ENCODE measurements at places on chromosomes 4 and X.

- DNase-seq = no peak
Observed at GRCh38 chr4:146498291-146498690, 23.4 kb downstream of the SLC10A7 start.

- DNase-seq = no peak
Observed at GRCh38 chr4:180059216-180059881, 2183.9 kb upstream of the TENM3 start.

- DNase-seq = no peak
Observed at GRCh38 chr4:147368948-147369347, 111.9 kb upstream of the EDNRA start.

- DNase-seq = no peak
Observed at GRCh38 chr4:113835005-113835404, 73.5 kb upstream of the CAMK2D start.

DNA sequence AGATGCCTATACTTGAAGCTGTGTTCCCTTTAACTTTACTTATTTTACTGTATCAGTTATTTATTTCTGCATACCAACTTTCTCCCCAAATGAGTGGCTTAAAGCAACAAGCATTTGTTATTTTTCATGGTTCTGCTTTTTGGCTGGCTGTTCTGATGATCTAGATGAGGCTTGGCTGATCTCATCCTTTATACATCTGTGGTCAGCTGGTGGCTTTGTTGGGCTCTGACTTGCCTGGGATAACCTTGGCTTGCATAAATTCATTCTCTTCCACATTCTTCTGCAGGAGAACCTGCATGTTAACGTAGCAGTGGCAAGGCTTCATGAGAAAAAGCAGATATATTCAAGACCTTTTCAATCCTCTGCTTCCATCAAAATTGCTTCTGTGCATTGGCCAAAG lies 1317.6 kb downstream of the ADGRL3 start:
- DNase-seq = no peak

DNA sequence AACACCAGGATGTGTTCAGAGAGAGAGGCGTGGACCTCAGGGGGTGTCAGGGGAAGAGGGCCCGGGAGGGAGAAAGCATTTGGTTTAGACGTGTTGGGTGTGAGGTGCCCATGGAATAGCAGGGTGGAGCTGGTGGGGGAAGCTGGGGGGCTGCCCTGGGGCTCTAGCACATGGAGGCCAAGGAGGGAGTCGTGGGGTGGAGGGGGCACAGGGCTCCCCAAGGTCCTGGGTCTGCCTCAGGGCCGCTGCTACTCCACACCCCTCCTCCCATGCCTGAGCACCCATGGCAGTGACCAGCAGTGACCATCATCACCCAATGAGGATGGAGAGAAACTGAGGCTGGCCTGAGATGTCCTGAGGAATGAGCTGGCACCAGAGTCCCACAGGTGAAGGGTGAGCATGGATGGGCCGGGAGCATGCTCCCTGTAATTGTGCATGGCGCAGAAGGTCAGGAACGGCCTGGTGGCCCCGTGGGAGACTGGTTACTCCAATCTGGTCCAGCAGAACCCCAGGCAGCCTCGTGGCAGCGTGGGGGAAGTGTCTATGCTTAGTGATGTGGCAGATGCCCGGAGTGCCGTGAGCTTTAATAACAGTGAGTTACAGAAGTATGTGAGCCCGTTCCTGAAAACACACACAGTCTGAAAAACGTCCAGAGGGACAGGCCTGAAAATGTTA lies 69.4 kb upstream of the GPR78 start:
- no peak for DNase-seq

GRCh38 chr4:168164915-168165548 lies 72.7 kb downstream of the ANXA10 start:
- no peak for DNase-seq

GRCh38 chrX:141278306-141278705 lies 36.0 kb upstream of the SPANXC start:
- no peak for DNase-seq

GRCh38 chr4:84220990-84221389 lies 278.1 kb downstream of the NKX6-1 start:
- no peak for DNase-seq

- no peak for DNase-seq
Observed at GRCh38 chr4:127604949-127605709, 27.6 kb upstream of the INTU start.

- DNase-seq = no peak
Observed at GRCh38 chrX:151780621-151781020, 46.1 kb downstream of the CNGA2 start.

GRCh38 chrX:1153940-1154339 lies 58.5 kb downstream of the CRLF2 start:
- DNase-seq = no peak

GRCh38 chr4:139025841-139026240 lies 10.3 kb downstream of the NOCT start:
- no peak for DNase-seq

DNA sequence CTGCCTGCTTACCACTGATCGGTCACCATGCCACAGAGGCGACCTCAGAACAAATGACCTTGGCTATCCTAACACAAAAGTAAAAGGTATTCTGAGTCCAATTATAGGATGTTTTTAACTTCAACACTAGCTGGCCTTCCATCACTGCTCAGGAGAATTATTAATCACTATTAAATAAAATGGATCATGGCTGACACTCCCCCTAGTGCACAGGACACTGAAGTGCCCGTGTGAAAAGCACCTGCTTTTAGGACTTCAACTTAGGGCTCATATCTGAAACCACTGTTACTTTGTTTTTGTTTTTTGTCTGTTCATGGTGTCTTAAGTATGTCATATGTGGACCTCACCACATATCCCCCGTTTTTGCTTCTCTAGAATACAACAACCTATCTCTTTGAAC lies 33.9 kb downstream of the STX18 start:
- DNase-seq = no peak

GRCh38 chr4:76197971-76198410 lies 15.6 kb downstream of the SCARB2 start:
- DNase-seq = no peak

- no peak for DNase-seq
Observed at GRCh38 chr4:67892253-67892652, 8.5 kb upstream of the TMPRSS11D start.

- no peak for DNase-seq
Observed at GRCh38 chr4:87071401-87071800, 136.6 kb downstream of the AFF1 start.

- no peak for DNase-seq
Observed at GRCh38 chr4:89541998-89542397, 234.4 kb upstream of the GPRIN3 start.

GRCh38 chr4:26871611-26872010 lies 11.0 kb downstream of the STIM2 start:
- DNase-seq = no peak

All from stimulated activated CD8-positive, alpha-beta memory T cell treated with anti-CD3 and anti-CD28 coated beads, Interleukin-4, amount 100 ng/mL, for 4 hours (primary cell).